ENCODE measurements at places on chromosomes 3 and 15. TPM values are rescaled to one million over a fixed set of nuclear protein-coding genes. Genes with fewer than 3 reads are reported as not detected.

The GOLGA8S gene
- 0.81 TPM for total RNA-seq

The TTLL13 gene
- total RNA-seq: 0.69 TPM

The STRIT1 gene
- total RNA-seq: not detected

The SFMBT1 gene
- total RNA-seq: 20.5 TPM

The C2CD4B gene
- total RNA-seq: 0.69 TPM

- H3K4me1 ChIP-seq: peaks cover 1% of the 10 kb centered on the region
- H3K36me3 ChIP-seq: no peaks in the 10 kb centered on the region
- DNase-seq: no peak
These were observed 98.7 kb downstream of the CCNL1 start for GRCh38 chr3:157061265-157061664.

- no peak for DNase-seq
- peaks cover 32% of the 10 kb centered on the region for H3K36me3 ChIP-seq
- H3K4me1 ChIP-seq: no peaks in the 10 kb centered on the region
- no peak overlapping the region for H3K27ac ChIP-seq
These were observed 122.0 kb upstream of the MELTF start for GRCh38 chr3:197151580-197151979.

DNA sequence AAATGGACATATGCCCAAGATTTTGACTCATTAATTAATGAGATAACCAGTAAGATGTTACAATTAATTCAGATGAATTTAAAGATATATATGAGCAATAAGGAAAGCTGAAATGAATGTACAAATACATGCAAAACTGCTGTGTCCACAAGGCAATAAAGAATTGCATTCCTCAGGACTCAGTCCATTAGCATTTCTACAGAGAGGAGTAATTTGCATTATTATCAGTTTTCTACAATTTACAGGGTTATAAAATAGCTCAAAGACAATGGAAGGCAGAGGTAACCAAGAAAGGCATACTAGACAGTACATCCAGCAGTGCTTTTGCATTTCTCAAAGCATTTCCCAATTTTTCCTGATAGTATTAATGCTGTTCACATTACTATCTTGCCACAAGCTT is 377.1 kb upstream of the GOLIM4 start:
- DNase-seq: no peak
- no peaks in the 10 kb centered on the region for H3K36me3 ChIP-seq
- no peak overlapping the region for H3K4me3 ChIP-seq
- peaks cover 3% of the 10 kb centered on the region for H3K4me1 ChIP-seq
- no peaks in the 10 kb centered on the region for H3K27me3 ChIP-seq
- no peak overlapping the region for H3K27ac ChIP-seq

GRCh38 chr3:141227752-141228151 is 3.9 kb upstream of the PXYLP1 start:
- no peak for DNase-seq
- no peak overlapping the region for H3K27ac ChIP-seq
- no peaks in the 10 kb centered on the region for H3K36me3 ChIP-seq
- peaks cover 14% of the 10 kb centered on the region for H3K4me1 ChIP-seq
- H3K4me3 ChIP-seq: no peak overlapping the region
- H3K27me3 ChIP-seq: peaks cover 23% of the 10 kb centered on the region

DNA sequence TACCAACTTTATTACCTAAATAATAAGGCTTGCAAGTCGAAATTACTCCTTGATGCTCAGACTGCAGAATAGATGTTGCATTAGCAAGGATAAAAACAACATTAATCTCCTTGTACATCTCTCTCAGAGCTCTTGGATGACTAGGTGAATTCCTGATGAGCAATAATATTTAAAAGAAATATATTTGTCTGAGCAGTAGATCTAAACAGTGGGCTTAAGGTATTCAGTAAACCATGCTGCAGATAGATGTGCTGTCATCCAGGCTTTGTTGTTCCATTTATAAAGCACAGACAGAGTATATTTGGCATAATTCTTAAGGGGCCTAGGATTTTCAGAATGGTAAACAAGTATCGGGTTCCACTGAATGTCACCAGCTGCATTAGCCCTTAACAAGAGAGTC is 257.1 kb downstream of the TUSC7 start:
- H3K4me1 ChIP-seq: no peaks in the 10 kb centered on the region
- DNase-seq: no peak
- no peak overlapping the region for H3K27ac ChIP-seq
- H3K36me3 ChIP-seq: no peaks in the 10 kb centered on the region

DNA sequence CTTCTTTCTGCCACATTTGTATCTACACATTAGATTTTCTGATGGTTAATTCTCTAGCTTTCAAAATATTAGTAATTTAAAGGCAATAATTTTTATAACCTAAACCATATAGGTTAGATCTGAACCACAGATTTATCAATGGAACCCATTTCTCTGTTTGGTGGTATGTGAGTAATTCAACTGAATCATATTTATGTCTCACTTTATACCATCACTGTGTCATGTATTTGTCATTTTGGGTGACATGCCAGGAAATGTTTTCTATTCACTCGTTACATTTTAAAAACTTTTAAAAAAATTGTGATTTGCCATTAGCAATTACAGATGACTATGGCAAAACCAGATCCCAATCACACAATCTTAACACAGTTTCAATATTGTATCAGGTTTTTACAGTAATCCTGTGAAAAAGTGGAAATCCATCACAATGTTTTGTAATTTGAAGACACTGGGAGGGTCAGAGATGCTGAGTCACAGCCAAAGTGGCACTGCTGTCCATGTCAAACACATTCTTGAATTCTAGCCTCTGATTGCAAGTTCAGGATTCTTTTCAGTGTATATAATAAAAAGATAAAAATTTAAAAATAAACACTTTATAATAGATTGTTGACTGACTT is 356.0 kb upstream of the RBMS3 start:
- H3K36me3 ChIP-seq: no peaks in the 10 kb centered on the region
- peaks cover 3% of the 10 kb centered on the region for H3K27me3 ChIP-seq
- DNase-seq: no peak
- H3K4me3 ChIP-seq: no peak overlapping the region
- no peak overlapping the region for H3K27ac ChIP-seq

DNA sequence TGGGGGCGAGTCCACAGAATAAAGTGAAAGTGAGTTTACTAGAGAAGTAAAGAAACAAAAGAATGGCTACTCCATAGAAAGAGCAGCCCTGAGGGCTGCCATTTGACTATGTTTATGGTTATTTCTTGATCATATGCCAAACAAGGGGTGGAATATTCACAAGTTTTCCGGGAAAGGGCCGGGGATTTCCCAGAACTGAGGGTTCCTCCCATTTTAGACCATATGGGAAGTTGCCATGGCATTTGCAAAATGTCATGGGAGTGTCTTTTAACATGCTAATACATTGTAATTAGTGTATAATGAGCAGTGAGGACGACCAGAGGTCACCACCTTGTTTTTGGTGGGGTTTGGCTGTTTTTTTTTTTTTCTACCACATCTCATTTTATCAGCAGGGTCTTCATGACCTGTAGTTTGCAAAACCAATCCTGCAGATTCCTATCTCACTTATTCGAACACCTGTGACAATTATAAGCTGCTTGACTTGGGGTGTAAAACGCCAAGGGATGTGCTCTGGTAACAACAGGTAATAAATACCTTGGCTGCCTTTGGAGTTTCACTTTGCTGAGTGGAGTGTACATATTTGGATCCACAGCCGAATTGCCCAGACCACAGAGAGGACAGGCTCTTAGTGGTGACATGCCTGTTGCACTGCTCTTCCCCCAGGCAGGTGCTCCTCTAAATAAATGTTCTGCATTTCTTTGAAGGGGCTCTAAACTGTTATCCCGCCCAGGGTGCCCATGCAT is 43.6 kb downstream of the C2CD4B start:
- no peaks in the 10 kb centered on the region for H3K27me3 ChIP-seq
- H3K36me3 ChIP-seq: no peaks in the 10 kb centered on the region
- peak overlapping the region; percentile 28 for H3K27ac ChIP-seq
- no peak overlapping the region for H3K4me3 ChIP-seq
- H3K4me1 ChIP-seq: peaks cover 17% of the 10 kb centered on the region

DNA sequence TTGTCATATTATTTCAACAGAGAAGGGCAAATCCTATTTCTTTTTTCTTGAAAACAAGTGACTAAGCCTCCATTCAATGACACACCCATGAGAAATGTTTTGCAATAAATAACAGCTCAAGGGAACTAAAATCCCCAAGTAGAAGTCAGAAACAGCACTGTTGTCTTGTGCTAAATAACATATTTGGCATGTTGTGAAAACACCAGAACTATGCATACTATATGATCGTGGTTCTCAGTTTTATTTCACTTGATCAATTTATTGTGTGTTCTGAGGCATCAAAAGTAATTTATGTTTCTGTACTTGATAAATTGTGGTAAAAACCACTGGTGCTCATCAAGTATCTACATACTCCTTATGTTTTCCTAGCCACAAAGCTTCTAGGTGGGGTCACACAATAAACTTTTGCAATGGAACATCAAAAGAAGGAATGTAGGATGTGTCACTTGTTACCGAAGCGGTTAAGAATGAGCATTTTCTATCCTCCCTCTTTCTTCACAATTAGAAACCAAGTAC is 691.7 kb upstream of the CBLB start:
- H3K4me3 ChIP-seq: no peak overlapping the region
- DNase-seq: no peak
- H3K27me3 ChIP-seq: no peaks in the 10 kb centered on the region
- H3K36me3 ChIP-seq: no peaks in the 10 kb centered on the region
- H3K4me1 ChIP-seq: no peaks in the 10 kb centered on the region

DNA sequence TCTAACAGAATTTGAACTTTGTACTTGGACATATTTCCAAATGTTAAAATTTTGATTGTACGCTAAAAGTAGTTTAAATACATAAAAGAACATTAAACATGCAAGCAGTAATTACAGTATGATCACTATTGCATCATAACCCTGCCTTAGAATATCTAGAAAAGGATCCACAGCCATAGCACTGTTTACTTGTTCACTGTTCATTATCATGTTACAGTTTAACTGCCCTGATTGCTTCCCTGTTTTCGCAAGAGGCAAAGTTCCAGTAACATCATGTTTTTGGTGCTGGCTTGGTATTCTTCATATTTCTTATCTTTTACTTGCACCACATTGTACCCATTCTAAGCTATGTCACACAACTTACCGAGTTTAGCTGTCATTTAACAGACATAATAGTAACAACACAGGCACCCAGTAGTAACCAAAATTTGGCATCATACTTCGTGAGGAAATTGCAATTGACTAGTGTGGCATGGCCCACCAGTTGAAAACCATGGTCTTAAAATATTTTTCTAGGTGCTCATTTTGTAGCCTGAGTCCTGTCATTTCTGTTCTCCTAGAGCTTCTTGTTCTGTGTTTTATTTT is 13.3 kb upstream of the TMEM87A start:
- no peaks in the 10 kb centered on the region for H3K27me3 ChIP-seq
- H3K36me3 ChIP-seq: no peaks in the 10 kb centered on the region
- no peak overlapping the region for H3K4me3 ChIP-seq
- H3K4me1 ChIP-seq: peaks cover 3% of the 10 kb centered on the region
- H3K27ac ChIP-seq: no peak overlapping the region
- DNase-seq: no peak

DNA sequence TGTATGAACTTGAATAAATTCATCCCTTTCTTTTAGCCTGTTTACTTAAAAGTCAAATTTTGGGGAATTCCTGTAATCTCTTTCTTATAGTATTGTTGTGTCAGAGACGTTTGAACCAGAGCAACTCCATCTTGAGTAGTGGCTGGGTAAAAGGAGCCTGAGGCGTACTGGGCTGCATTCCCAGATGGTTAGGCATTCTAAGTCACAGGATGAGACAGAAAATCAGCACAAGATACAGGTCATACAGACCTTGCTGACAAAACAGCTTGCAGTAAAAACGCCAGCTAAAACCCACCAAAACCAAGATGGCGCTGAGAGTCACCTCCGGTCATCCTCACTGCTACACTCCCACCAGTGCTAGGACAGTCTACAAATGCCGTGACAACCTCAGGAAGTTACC is 94.5 kb downstream of the P3H2 start:
- no peak overlapping the region for H3K27ac ChIP-seq
- DNase-seq: no peak
- no peak overlapping the region for H3K4me3 ChIP-seq
- no peaks in the 10 kb centered on the region for H3K36me3 ChIP-seq
- peaks cover 6% of the 10 kb centered on the region for H3K27me3 ChIP-seq

DNA sequence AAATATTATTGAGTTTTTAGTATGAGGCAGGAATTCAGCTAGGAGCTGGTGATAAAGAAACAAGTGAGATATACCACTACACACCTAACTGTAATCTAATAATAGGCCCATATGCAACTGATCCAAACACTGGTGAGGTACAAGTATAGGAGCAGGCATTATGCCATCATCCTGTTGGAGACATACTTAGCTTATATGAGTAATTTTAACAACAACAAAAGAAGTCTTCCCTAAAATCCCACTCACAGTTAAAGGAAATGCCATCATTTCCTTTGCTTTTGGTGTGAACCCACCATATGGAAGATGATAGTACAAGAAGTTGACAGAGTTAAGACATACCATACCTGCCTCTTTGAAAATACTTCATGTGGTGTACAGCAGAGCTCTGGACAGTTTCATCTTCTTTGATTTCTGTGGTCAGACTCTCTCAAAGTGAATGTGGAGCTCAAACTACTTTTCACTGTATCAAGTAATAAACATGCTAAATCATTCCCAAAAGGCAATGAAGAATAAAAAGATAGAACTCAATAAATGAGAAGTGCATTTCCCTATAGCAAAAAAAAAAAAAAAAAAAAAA is 85.5 kb downstream of the CD200R1L start:
- H3K27ac ChIP-seq: no peak overlapping the region
- DNase-seq: no peak
- H3K27me3 ChIP-seq: no peaks in the 10 kb centered on the region

DNA sequence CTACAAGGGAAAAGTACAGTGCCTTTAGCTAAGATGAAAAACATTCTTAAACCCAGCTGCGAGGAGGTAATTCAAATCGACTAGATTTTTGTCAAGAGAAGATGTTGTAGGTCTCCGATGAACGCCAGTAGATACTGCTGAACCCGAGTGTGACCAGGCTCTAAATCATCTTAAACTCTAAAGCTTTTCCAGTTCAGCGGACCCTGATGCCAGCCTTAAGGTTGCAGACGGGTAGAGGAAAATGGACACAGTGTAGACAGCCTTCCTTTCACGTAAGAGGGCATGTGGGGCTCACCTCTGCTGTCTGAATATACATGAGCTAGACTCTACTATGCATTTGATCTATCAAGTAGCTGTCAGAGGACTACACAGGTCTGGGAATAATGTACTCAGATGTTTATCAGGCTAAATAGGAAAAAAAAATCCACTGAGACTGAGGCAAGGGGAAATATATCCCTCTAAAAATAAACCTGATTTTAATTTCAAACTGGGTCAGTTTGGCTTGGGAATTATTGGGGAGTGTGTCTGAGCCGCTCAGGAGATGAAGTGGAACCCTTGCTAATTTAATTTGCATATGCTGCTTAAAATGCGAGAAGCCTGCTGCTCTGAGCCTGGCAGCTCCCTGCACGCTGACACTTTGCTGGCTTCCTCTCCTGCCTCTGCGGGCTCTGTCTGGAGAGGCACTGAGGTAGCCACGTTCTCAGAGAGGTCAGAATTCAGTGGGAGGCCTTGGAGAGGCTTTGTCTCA is 151.9 kb downstream of the CADPS start:
- H3K27ac ChIP-seq: no peak overlapping the region
- no peak for DNase-seq
- no peak overlapping the region for H3K4me3 ChIP-seq
- no peaks in the 10 kb centered on the region for H3K27me3 ChIP-seq
- H3K4me1 ChIP-seq: peaks cover 13% of the 10 kb centered on the region
- H3K36me3 ChIP-seq: peaks cover 2% of the 10 kb centered on the region

- H3K4me1 ChIP-seq: no peaks in the 10 kb centered on the region
- DNase-seq: no peak
- no peaks in the 10 kb centered on the region for H3K27me3 ChIP-seq
- H3K36me3 ChIP-seq: no peaks in the 10 kb centered on the region
- H3K27ac ChIP-seq: no peak overlapping the region
These were observed 65.3 kb upstream of the RAP2B start for GRCh38 chr3:153096731-153097131.

- no peak for DNase-seq
- no peaks in the 10 kb centered on the region for H3K36me3 ChIP-seq
- H3K27ac ChIP-seq: no peak overlapping the region
- H3K4me3 ChIP-seq: no peak overlapping the region
These were observed 124.3 kb upstream of the PTX3 start for GRCh38 chr3:157312376-157312745.
